A673 (cell line): ENCODE measurements at places on chromosomes 3 and 15.

DNA sequence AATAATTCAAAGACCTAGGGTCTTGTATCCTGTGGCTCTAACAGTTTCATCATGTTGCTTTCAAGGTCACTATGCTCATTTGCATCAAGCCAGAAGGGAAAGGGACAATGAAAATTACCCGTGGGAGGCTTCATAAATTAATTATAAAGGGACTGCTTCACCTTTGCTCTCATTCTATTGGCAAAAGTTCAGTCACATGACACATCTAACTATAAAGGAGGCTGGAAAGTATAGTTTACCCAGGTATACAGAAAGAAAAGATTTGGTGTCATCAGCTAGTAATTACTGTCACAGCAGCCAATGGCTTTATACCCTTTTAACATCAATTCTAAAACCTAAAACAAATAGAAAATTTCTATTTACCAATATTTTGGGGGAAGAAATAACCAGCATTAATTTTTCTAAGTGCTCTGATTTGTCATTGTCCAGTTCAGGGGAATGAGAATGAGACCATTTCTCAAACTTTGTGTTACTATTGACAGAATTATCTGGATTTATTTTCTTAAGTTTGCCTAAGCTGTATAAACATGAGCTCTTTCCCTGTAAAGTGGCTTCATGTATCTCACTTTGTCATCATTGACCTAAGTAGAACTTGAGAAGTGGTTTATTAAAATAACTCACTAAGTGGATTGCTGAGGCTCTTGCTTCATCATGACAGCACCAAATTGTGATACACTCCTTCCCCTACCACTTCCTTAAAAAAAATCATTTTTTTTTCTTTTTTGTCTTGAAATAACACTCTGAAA, 257.7 kb upstream of the PEX5L start:
- no peak for DNase-seq

DNA sequence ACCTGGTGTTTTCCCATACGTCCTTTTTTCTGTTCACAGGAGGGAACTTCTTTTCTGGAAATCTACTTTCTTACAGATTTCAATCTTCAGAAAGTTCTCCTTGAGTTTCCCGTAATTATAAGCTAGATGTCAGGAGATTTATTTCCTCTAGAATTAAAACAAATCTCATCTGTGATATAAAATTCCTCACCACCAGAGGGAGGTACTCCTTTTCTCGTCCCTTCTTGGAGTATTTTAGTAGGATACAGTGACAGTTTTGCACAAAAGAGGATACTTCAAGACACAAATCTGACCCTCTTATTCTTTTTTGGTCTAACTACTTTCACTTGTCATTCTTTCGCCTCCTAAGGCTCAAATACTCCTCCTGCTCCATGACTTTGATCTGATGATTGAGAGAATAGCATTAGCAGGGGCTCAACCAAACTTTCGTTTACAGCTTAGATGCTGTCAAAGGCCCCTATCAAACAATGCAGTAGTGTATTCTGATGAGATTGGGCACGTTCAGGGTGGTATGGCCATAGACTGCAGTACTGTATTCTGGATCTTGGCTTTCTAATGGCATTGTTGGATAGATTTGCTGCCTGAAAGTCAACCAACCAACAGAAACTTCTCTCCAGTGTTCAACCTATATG, 38.0 kb downstream of the TMEM41A start:
- peak; percentile 56 for DNase-seq

DNA sequence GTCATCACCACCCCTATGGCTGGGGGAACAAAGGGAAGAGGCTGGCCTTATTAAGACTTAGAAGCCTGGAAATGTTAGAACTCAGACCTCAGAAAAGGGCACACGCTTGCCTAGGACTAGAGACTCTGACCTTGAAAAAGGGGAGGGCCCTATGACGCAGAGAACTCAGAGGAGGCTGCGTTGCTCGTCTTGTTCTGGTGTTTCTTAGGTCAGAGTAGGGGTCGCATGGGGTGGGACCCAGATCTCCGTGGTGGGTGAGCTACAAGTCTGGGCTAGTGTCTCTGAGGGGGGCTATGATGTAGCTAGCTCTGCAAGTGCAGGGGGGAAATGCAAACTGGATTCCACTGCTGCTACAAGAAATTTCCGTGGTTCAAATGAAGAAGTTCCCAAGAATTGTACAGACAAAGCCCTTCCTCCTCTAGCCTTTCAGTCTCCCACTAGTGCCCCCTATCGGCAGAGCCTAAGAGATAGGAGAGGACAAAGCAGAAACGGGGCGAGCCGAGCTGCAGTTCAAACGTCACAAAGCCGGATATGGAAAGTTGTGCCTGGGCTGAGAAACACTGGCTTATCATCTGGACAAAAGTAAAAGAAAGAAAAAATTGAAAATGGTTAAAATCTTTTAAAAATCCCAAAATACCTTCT, 392.9 kb upstream of the ROBO2 start:
- peak; percentile 4 for DNase-seq

GRCh38 chr3:134795746-134796280, 753 bp downstream of the EPHB1 start:
- DNase-seq: peak; percentile 11

GRCh38 chr3:72449551-72449950, 398.7 kb downstream of the SHQ1 start:
- DNase-seq: no peak

- no peak for DNase-seq
These were observed 184.3 kb downstream of the ANXA2 start for GRCh38 chr15:60213377-60214000.

GRCh38 chr3:16174976-16175901, 759 bp downstream of the GALNT15 start:
- no peak for DNase-seq

GRCh38 chr15:66378814-66379430, 7.8 kb upstream of the MAP2K1 start:
- DNase-seq: no peak

- no peak for DNase-seq
These were observed 197.0 kb upstream of the CBLB start for GRCh38 chr3:106065831-106066230.

- no peak for DNase-seq
These were observed 117.8 kb downstream of the TMEM266 start for GRCh38 chr15:76177491-76178040.

GRCh38 chr15:55628369-55628730, 40.2 kb upstream of the PYGO1 start:
- no peak for DNase-seq

DNA sequence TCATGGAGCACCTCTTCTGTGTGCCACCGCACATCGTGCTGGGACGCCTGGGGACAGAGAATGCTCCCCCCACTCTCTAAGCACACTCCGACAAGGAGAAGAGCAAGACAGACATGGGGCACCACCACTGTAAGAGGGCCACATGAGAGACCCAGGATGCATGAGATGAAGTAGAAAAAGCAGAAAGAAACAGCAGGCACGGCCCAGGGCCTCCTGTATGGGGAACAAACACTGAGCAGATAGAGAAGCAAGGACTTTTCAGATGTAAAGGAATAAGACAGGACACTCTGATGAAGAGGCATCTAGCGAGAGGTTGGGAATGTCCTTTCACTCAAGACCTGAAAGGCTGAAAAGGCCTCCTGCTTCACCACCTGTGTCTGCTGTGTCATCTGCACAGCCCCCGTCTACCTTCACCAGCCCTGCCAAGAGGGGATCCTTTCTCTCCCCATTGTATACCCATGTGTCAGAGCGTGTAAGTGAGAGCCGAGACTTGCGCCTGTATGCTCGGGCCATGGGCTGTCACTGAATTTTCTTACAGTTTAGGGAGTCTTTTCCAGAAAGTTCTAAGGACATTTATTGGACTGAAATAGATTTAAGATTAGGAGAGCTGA, 125.6 kb downstream of the LRRK1 start:
- DNase-seq: no peak

DNA sequence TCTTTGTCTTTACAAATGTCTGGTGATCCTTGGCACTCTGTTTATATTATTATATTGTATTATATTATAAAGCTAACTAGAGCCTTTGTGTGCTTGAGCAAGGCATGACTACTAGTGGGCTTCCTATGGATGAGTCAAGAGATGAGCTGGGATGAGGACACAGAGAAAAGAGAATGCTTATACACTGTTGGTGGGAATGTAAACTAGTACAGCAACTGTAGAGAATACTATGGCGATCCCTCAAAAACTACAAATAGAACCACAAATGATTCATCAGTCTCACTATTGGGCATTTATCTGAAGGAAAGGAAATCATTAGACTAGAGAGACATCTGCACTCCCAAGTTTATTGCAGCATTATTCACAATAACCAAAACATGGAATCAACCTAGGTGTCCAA, 40.8 kb upstream of the MED12L start:
- DNase-seq: no peak

GRCh38 chr3:100871306-100871705, 121.9 kb downstream of the ABI3BP start:
- DNase-seq: no peak

DNA sequence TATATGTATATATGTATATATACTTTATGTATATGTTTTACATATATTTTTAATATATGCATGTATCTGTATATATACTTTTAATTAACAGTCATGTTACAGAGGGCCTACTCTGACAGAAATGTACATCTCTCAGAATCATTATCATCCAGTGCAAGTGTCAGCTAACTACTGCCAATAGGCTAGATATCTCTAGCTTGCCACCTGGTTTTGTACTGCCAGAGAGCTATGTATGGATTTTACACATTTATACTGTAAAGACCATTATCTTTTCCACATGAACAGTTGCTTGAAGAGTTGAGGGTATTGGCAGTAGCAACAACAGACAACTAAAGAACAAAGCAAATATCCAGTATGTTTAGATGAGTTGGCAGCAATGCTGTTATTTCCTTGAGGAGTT, 99.7 kb upstream of the VGLL3 start:
- no peak for DNase-seq

DNA sequence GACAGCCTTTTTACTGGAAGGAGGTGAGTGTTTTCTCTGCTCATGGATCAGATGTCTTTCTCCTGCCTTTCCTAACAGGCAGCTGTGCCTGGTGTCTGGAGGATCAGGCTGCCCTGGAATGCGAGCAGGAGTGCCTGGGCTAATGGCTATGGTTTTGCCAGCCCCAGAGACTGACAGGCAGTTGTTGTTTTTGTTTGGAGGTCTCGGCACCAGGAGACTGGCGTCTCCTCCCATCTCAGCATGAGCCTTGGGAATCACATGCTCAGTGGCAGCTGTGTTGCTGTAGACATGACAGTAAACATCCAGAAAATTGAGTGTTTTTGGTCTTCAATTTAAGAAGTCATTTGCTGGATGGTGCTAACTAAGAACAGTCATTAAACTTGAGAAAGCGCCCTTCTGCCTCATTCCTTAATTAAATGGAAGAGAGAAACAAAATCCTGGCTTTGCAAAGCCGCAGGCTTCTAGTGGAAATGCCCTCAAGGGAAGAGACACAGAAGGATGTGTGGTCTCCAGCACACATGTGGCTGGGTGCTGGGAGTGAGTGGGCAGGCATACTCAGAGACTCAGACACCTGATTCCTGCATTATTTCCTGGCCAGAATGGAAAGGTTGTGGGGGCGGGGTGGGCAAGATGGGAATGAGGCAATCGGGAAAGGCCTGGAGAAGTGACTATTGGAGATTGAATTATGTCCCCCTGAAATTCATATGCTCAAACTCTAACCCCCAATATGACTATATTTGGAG, 97.0 kb upstream of the NMNAT3 start:
- DNase-seq: no peak
